ENCODE measurements at places on chromosomes 16 and 17. TPM values are rescaled to one million over a fixed set of nuclear protein-coding genes. Genes with fewer than 3 reads are reported as not detected.

CARHSP1 gene
- 151 TPM for total RNA-seq

HS3ST3B1 gene
- 0.49 TPM for total RNA-seq

SCGB1C2 gene
- total RNA-seq: not detected

PRDM7 gene
- 0.03 TPM for total RNA-seq

ARL4D gene
- 19.6 TPM for total RNA-seq

CD300C gene
- total RNA-seq: 0.15 TPM

TRPV3 gene
- 0.44 TPM for total RNA-seq

TBC1D3C gene
- 0.06 TPM for total RNA-seq

GINS2 gene
- 29.3 TPM for total RNA-seq

CES1 gene
- total RNA-seq: 30.3 TPM

SRL gene
- total RNA-seq: not detected

SBK1 gene
- 0.13 TPM for total RNA-seq

DUS1L gene
- 78.0 TPM for total RNA-seq

TMEM106A gene
- total RNA-seq: 1.0 TPM

TBC1D3I gene
- total RNA-seq: 0.29 TPM

RND2 gene
- 0.12 TPM for total RNA-seq

CNTNAP4 gene
- total RNA-seq: not detected

TEKT1 gene
- total RNA-seq: not detected

TLCD3A gene
- 58.1 TPM for total RNA-seq

ZNF688 gene
- total RNA-seq: 10.0 TPM

ST6GALNAC2 gene
- 0.52 TPM for total RNA-seq

SPATA22 gene
- not detected for total RNA-seq

RHOT2 gene
- 95.4 TPM for total RNA-seq

ASGR1 gene
- total RNA-seq: 1.5 TPM

KSR1 gene
- 11.8 TPM for total RNA-seq

SLC35G6 gene
- total RNA-seq: not detected

GPR179 gene
- 0.02 TPM for total RNA-seq

SHCBP1 gene
- total RNA-seq: 36.9 TPM

CRYM gene
- 1.3 TPM for total RNA-seq

SMIM22 gene
- 0.38 TPM for total RNA-seq

KRTAP1-5 gene
- total RNA-seq: not detected

CACNG4 gene
- total RNA-seq: 9.2 TPM

NACA2 gene
- total RNA-seq: not detected

KRT40 gene
- not detected for total RNA-seq

CUEDC1 gene
- total RNA-seq: 55.1 TPM

TEN1 gene
- 23.4 TPM for total RNA-seq

KRTAP2-3 gene
- total RNA-seq: 0.12 TPM

KIF19 gene
- total RNA-seq: not detected

APOBR gene
- total RNA-seq: 0.05 TPM

CCDC154 gene
- 0.57 TPM for total RNA-seq

INCA1 gene
- 1.3 TPM for total RNA-seq

RAPGEFL1 gene
- total RNA-seq: 2.4 TPM

CTRL gene
- 1.5 TPM for total RNA-seq

CEP112 gene
- 6.4 TPM for total RNA-seq

GAS2L2 gene
- total RNA-seq: 0.11 TPM

MT1H gene
- not detected for total RNA-seq

SPEM3 gene
- not detected for total RNA-seq

EVPLL gene
- not detected for total RNA-seq

RGS11 gene
- total RNA-seq: 4.7 TPM

RNPS1 gene
- total RNA-seq: 254 TPM

AIPL1 gene
- total RNA-seq: not detected

TMEM235 gene
- total RNA-seq: not detected

CLEC10A gene
- not detected for total RNA-seq

PIK3R5 gene
- total RNA-seq: not detected

ADORA2B gene
- total RNA-seq: 15.3 TPM

PNMT gene
- not detected for total RNA-seq

IL17C gene
- not detected for total RNA-seq

Data from A549 treated with DMSO at 1 μM for 4 hours (cell line).